ENCODE measurements at places on chromosomes 16 and 17. TPM values are rescaled to one million over a fixed set of nuclear protein-coding genes. Genes with fewer than 3 reads are reported as not detected.

ITGAL gene
- 521 TPM for total RNA-seq

CSF3 gene
- not detected for total RNA-seq

HBA1 gene
- total RNA-seq, result not detected

GRCh38 chr16:67191995-67192681 lies at the start of gene E2F4:
Gene E2F4, plus strand, starts transcription at chr16:67192155. Its CDS starts 73 bp downstream, at chr16:67192228.
- H3K27me3 ChIP-seq, result no peaks in the 10 kb centered on the region
- peak; percentile 90 for DNase-seq
- H3K4me3 ChIP-seq, result peak within 1 kb of the TSS; percentile 93
- peak within 1 kb of the TSS; percentile 85 for H3K27ac ChIP-seq
- peaks cover 36% of the 10 kb centered on the region for H3K36me3 ChIP-seq

- no peak for DNase-seq
- no peaks in the 10 kb centered on the region for H3K4me1 ChIP-seq
- H3K27ac ChIP-seq, result no peak overlapping the region
- no peak overlapping the region for H3K4me3 ChIP-seq
These were observed 24.1 kb downstream of the BAHCC1 start for GRCh38 chr17:81419319-81419885.

DNA sequence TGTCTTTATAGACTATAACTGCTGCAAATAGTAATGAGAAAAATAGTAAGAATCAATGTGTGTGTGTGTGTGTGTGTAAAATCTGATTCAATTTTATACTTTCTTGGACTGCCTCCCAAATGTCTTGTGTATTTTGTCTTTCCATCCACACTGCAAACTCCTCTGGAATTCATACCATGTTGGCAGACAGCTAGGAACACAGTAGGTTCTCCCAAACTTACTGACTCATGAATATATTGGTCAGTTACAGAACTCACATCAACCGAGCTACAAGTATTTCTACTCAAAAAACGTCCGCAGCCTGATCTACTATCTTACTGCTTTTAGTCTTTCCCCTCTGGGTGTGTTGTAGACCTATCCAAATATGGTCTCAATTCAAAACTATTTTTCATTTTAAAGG lies 542.7 kb upstream of the PSMD7 start:
- H3K4me3 ChIP-seq, result no peak overlapping the region
- no peaks in the 10 kb centered on the region for H3K4me1 ChIP-seq
- no peaks in the 10 kb centered on the region for H3K36me3 ChIP-seq
- no peak for DNase-seq

KRT24 gene
- not detected for total RNA-seq

DNA sequence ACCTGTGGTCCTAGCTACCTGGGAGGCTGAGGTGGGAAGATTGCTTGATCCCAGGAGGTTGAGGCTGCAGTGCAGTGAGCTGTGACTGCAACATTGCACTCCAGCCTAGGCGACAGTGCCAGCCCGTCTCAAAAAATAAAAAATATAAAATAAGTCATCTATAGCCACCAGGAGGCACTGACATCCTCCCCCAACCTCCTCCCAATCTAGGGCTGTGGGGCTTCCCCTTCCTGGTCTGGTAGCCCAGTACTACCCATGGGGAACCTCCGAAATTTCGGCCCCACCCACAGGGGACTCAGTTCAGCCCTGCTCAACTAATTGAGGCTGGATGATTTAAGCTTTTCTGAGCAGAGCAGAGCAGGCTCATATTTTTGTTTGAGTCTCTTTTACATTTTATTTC lies 3.2 kb downstream of the ZSCAN10 start:
- no peaks in the 10 kb centered on the region for H3K36me3 ChIP-seq
- peak; percentile 74 for DNase-seq
- no peaks in the 10 kb centered on the region for H3K27me3 ChIP-seq
- H3K4me3 ChIP-seq, result peak overlapping the region; percentile 32
- peak overlapping the region; percentile 80 for H3K27ac ChIP-seq
- peaks cover 68% of the 10 kb centered on the region for H3K4me1 ChIP-seq

GRCh38 chr17:51322390-51323029 lies 62.2 kb downstream of the UTP18 start:
- no peak overlapping the region for H3K4me3 ChIP-seq
- no peaks in the 10 kb centered on the region for H3K4me1 ChIP-seq
- H3K36me3 ChIP-seq, result no peaks in the 10 kb centered on the region

GRCh38 chr16:75323933-75324332 lies 72.5 kb upstream of the BCAR1 start:
- H3K27ac ChIP-seq, result no peak overlapping the region
- H3K36me3 ChIP-seq, result peaks cover 20% of the 10 kb centered on the region
- H3K27me3 ChIP-seq, result peaks cover 17% of the 10 kb centered on the region
- H3K4me1 ChIP-seq, result peaks cover 41% of the 10 kb centered on the region
- H3K4me3 ChIP-seq, result no peak overlapping the region

CUEDC1 gene
- not detected for total RNA-seq

- H3K27ac ChIP-seq, result no peak overlapping the region
- H3K27me3 ChIP-seq, result no peaks in the 10 kb centered on the region
- no peaks in the 10 kb centered on the region for H3K4me1 ChIP-seq
- H3K4me3 ChIP-seq, result no peak overlapping the region
These were observed 44.5 kb downstream of the KCNJ16 start for GRCh38 chr17:70119545-70119944.

DNA sequence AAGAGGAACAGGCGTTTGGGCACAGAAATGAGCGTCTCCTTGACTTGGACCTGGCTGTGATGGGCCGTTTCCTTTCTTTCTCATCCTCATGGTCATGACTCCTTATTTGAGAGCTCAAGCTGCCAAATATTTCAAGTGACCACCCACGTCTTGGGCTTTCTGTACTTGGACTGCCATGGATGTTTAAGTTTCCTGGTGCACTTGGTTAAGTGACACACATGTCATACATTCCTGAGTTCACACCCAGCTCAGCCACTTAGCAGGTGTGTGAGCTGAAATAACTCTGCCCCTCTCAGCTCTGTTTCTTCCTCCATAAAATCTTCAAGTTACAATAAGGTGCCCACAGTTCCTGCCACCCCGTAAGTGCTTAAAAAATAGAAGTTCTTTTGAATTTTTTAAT lies 114.5 kb downstream of the CLEC16A start:
- peaks cover 47% of the 10 kb centered on the region for H3K4me1 ChIP-seq
- no peak overlapping the region for H3K4me3 ChIP-seq
- peaks cover 66% of the 10 kb centered on the region for H3K36me3 ChIP-seq
- no peaks in the 10 kb centered on the region for H3K27me3 ChIP-seq
- no peak for DNase-seq

TNP2 gene
- not detected for total RNA-seq

DNA sequence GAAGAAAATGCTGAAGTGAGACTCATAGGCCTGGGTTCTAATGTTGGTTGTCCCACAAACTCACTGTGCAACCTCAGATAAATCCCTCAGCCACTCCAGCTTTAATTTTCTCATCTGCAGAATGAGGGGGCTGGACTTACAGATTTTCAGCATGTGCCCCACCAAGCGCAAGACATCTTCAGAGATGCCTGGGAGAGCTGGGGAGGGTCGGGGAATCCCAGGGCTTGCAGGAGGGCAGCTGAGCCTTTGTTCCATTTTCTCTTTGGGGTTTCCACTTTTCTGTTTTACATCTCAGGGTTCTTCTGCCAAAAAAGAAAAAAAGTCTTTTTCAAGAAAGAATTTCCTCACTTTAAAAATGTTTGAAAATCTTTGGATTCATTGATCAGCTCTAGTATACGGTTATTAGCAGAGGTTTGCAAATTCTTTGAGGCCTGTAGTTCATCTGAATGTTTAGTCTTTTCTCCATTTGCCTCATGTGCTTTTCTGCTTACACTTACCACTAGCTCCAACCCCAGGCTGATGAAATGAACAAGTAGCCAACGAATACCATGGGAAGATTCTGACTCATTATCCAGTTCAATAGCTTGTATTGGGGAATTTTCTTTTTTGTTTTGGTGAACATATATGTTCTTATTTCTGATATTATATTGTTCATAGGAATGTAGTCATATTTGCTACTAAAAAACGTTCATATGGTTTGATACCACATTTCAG lies 56.4 kb downstream of the CHD9 start:
- H3K27ac ChIP-seq, result no peak overlapping the region
- DNase-seq, result no peak
- no peaks in the 10 kb centered on the region for H3K36me3 ChIP-seq
- no peak overlapping the region for H3K4me3 ChIP-seq

ABCC1 gene
- 51.7 TPM for total RNA-seq

GRCh38 chr17:66228887-66229782 lies at the start of gene APOH:
Gene APOH, minus strand, starts transcription at chr17:66229415. Its CDS starts 36 bp downstream, at chr17:66229379.
- H3K36me3 ChIP-seq, result no peaks in the 10 kb centered on the region
- no peaks in the 10 kb centered on the region for H3K27me3 ChIP-seq
- peaks cover 1% of the 10 kb centered on the region for H3K4me1 ChIP-seq
- DNase-seq, result no peak
- H3K27ac ChIP-seq, result no peak within 1 kb of the TSS

GCGR gene
- total RNA-seq, result not detected

FBXO39 gene
- total RNA-seq, result 8.9 TPM

Data from activated CD4-positive, alpha-beta T cell treated with anti-CD3 and anti-CD28 coated beads, Interleukin-2, amount 10 ng/mL, durations not matched to agents 7 days and 5 days (primary cell).